ENCODE measurements at places on chromosomes 6 and 20. TPM values are rescaled to one million over a fixed set of nuclear protein-coding genes. Genes with fewer than 3 reads are reported as not detected.
A peak's percentile ranks its signal among the peaks of the same experiment; 100 is the strongest.

The PGBD1 gene
- 8.9 TPM for total RNA-seq

The GJA1 gene
- 140 TPM for total RNA-seq

The TFAP2C gene
- total RNA-seq = 10.3 TPM

- peaks cover 49% of the 10 kb centered on the region for H3K36me3 ChIP-seq
- H3K4me1 ChIP-seq = peaks cover 14% of the 10 kb centered on the region
- H3K27ac ChIP-seq = no peak overlapping the region
These were observed 59.3 kb downstream of the CDC5L start for GRCh38 chr6:44446626-44447300.

- H3K4me3 ChIP-seq = no peak overlapping the region
- H3K27ac ChIP-seq = no peak overlapping the region
- H3K4me1 ChIP-seq = peaks cover 4% of the 10 kb centered on the region
- no peaks in the 10 kb centered on the region for H3K36me3 ChIP-seq
- DNase-seq = no peak
These were observed 5.5 kb downstream of the BFSP1 start for GRCh38 chr20:17525650-17526049.

DNA sequence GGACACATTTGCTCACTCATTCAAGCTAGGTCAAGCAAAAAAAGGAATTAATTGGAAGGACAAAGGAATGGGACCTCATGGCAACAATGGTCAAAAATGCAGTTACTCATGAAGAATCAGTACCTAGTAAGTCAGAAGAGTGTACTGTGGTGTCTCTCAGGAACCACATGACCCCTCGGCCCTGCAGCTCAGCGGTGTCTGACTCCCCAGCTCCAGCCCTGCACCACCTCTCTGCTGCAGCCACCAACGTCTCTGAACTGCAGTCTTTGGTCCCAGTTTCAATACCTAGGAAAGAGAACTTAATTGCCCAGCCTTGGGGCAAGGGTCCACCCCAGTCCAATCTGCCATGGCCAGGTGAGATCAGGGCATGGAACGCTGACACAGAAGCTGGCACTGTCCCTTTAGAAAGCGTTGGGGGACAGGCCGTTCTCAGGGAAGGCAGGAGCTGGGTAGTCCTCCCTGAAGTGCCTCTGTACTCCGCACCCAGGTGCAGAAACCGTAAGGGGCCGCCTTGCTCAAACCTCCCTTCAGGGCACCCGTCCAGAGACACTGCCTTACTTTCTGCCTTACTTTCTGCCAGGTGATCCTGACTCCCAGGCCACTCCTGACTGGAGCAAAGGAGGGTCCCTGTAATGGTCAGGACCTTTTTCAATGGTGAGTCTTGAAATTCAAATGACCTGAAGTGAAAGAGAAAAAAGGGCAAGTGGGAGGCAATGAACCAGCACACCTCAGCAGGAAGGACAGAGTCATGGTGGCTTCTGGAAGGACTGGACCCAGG lies 13.2 kb upstream of the NELFCD start:
- H3K4me3 ChIP-seq = no peak overlapping the region
- peaks cover 3% of the 10 kb centered on the region for H3K36me3 ChIP-seq
- DNase-seq = no peak
- peaks cover 4% of the 10 kb centered on the region for H3K27me3 ChIP-seq
- no peaks in the 10 kb centered on the region for H3K4me1 ChIP-seq

GRCh38 chr20:59207742-59208357 lies 44.2 kb downstream of the ZNF831 start:
- peaks cover 8% of the 10 kb centered on the region for H3K4me1 ChIP-seq
- H3K27ac ChIP-seq = no peak overlapping the region
- no peak overlapping the region for H3K4me3 ChIP-seq
- peaks cover 54% of the 10 kb centered on the region for H3K27me3 ChIP-seq

- H3K27me3 ChIP-seq = no peaks in the 10 kb centered on the region
- peaks cover 53% of the 10 kb centered on the region for H3K36me3 ChIP-seq
- peaks cover 2% of the 10 kb centered on the region for H3K4me1 ChIP-seq
- no peak for DNase-seq
- no peak overlapping the region for H3K4me3 ChIP-seq
These were observed 14.8 kb downstream of the C20orf96 start for GRCh38 chr20:275791-276190.

DNA sequence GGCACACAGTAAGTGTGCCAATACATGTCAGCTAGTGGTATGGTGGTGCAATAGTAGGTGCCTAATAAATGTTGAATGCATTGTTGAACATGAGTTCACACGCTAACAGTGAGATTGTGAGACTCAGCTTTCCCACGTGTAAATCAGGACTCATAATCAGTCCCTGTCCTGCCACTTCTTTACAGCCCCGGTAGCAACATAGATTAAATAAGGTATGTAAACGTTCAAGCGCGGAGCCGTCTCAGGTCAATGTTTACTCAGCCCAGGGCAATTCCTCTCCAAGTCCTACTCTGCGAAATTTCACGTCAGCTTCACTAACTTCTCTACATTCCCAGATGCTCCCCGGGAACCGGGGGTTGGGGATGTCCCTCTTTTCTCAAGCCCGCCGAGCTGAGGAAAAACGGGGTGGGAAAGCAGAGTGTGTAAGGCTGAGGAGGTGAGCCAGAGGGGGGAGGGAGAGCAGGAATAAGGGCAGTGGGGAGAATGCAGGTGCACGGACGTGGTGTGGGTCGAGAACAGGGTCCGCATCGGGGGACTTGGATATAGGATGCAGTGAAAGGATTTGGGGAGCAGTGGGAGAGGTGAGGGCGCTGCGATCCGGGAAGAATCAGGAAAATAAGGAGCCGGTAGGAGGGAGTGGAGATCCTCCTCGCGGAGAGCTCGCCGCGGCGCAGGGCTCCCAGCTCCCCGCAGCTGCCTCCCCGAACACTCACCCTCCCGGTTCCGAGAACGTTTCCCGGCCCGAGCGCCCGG lies 544 bp upstream of the TP53INP2 start:
- DNase-seq = no peak
- H3K27ac ChIP-seq = peak overlapping the region; percentile 95
- H3K4me3 ChIP-seq = peak overlapping the region; percentile 95
- peaks cover 13% of the 10 kb centered on the region for H3K4me1 ChIP-seq

GRCh38 chr6:22613695-22614094 lies 44.3 kb downstream of the HDGFL1 start:
- peak overlapping the region; percentile 60 for H3K27ac ChIP-seq
- peaks cover 3% of the 10 kb centered on the region for H3K36me3 ChIP-seq
- H3K27me3 ChIP-seq = no peaks in the 10 kb centered on the region
- H3K4me3 ChIP-seq = no peak overlapping the region
- H3K4me1 ChIP-seq = peaks cover 32% of the 10 kb centered on the region
- no peak for DNase-seq

- H3K4me1 ChIP-seq = peaks cover 19% of the 10 kb centered on the region
- H3K27ac ChIP-seq = no peak overlapping the region
- DNase-seq = no peak
- H3K36me3 ChIP-seq = peaks cover 2% of the 10 kb centered on the region
- H3K4me3 ChIP-seq = no peak overlapping the region
These were observed 75.2 kb upstream of the IYD start for GRCh38 chr6:150293423-150294173.

GRCh38 chr20:2302384-2303060 lies 6.7 kb downstream of the TGM3 start:
- no peak overlapping the region for H3K27ac ChIP-seq
- DNase-seq = no peak
- H3K36me3 ChIP-seq = no peaks in the 10 kb centered on the region
- no peak overlapping the region for H3K4me3 ChIP-seq

GRCh38 chr20:42063141-42063540 lies 445.0 kb upstream of the CHD6 start:
- H3K36me3 ChIP-seq = no peaks in the 10 kb centered on the region
- H3K4me3 ChIP-seq = no peak overlapping the region
- DNase-seq = no peak
- no peak overlapping the region for H3K27ac ChIP-seq
- no peaks in the 10 kb centered on the region for H3K4me1 ChIP-seq

DNA sequence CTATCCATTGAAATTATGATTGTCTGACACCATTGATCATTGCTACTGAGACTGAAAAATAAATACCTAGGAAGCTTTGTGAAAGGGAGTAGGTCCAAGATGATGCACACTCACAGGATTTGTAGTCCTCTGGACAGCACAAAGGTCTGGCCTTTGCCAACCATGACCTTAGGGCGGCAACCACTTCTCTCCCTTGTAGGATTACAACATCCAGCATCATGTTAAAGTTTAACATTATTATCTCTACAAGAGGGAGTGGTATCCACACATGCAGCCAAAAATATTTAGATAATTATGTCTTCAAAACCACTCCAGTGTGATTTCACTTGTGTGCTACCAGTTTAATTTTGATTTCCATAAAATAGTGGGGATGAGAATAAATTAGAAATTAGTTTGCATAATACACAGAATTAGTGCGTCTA lies 51.1 kb upstream of the NHSL1 start:
- H3K4me3 ChIP-seq = no peak overlapping the region
- no peak for DNase-seq
- H3K36me3 ChIP-seq = no peaks in the 10 kb centered on the region
- peaks cover 29% of the 10 kb centered on the region for H3K4me1 ChIP-seq
- no peaks in the 10 kb centered on the region for H3K27me3 ChIP-seq
- no peak overlapping the region for H3K27ac ChIP-seq

DNA sequence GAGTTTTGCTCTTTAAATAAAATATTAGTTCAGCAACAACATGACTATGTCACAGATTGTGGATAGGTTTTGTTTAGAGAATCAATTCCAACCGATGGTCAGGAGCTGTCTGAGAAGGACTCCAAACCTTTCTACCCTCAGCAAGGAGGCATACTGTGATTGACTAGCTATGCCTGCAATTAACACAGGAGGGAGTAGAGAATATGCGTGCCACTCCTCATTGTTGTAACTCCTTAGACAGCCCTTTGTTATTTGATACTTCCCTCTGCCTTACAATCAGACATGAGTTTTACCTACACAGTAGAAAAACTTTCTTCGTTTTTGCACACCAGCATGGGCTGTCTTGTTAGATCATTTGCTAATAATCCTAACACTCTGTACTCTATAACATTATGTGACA lies 796.5 kb downstream of the PRIM2 start:
- H3K27me3 ChIP-seq = no peaks in the 10 kb centered on the region
- no peak overlapping the region for H3K27ac ChIP-seq
- H3K4me1 ChIP-seq = no peaks in the 10 kb centered on the region
- no peaks in the 10 kb centered on the region for H3K36me3 ChIP-seq
- H3K4me3 ChIP-seq = no peak overlapping the region
- DNase-seq = no peak

- H3K4me3 ChIP-seq = peak overlapping the region; percentile 82
- H3K27me3 ChIP-seq = peaks cover 87% of the 10 kb centered on the region
- no peak for DNase-seq
- H3K36me3 ChIP-seq = no peaks in the 10 kb centered on the region
- H3K27ac ChIP-seq = no peak overlapping the region
These were observed 2.7 kb downstream of the EYA4 start for GRCh38 chr6:133243723-133244305.

All from mesothelial cell of epicardium (in vitro differentiated cells).